ENCODE measurements at places on chromosomes 6 and 20.

- no peak for DNase-seq
Measured at GRCh38 chr20:6705106-6705766, 62.2 kb upstream of the BMP2 start.

DNA sequence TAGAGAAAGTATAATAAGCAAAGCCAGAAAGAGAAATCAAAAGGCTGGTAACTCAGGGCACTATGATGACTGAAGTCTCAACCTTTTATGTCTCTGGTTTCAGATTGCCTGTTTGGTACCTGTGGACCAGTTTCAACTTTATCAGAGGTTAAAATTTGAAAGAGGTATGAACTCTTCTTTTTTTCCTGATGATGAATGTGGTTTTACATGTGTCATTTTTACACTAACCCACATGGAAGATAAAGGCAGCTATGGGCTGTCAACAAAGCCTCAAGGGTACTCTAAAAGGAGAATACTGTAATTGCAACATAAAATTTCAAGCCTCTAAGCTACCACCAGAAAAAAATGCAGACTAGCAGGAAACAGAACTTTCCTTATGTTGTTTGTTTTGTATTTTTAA, 52.4 kb downstream of the RNF144B start:
- DNase-seq, result no peak

- no peak for DNase-seq
Measured at GRCh38 chr6:149079911-149080491, 237.5 kb upstream of the TAB2 start.

GRCh38 chr20:48578397-48579098, 249.3 kb downstream of the PREX1 start:
- DNase-seq, result no peak

GRCh38 chr6:32436995-32437836, 2.5 kb upstream of the HLA-DRA start:
- peak; percentile 46 for DNase-seq

GRCh38 chr6:46899659-46900058, 22.1 kb downstream of the ADGRF5 start:
- no peak for DNase-seq

DNA sequence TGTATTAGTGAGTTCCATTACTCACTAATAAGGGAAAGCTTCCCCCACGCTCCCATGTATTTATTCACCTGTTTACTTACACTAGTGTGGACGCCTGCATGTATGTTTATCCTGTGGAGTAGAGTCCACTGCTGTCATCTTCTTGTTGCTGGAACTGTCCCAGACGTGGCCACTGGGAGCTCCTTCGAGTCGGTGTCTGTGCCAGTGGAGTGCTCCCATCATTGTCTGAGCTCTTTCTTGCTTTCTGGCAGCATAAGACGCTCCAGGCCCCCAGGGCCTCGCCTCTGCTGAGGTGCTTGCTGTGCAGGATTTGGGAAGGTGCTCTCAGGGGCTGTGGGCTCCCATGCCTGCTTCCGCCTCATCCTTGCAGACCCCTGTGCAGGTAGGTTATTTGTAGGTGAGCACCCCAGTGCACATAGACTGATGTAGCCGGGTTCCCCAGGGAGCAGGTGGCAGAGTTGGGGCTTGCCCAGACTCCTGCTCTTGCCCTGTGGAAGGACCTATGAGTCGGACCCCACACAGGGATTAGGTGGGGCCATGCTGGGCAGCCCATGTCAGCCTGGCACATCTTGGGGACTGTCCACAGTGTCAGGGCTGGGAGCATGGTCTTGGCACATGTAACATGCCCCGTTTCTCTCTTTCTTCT, 16.6 kb downstream of the PHACTR3 start:
- no peak for DNase-seq

- no peak for DNase-seq
Measured at GRCh38 chr6:38739532-38739931, 24.4 kb downstream of the DNAH8 start.

GRCh38 chr20:13788167-13788834, 3.5 kb downstream of the NDUFAF5 start:
- DNase-seq, result peak; percentile 12

DNA sequence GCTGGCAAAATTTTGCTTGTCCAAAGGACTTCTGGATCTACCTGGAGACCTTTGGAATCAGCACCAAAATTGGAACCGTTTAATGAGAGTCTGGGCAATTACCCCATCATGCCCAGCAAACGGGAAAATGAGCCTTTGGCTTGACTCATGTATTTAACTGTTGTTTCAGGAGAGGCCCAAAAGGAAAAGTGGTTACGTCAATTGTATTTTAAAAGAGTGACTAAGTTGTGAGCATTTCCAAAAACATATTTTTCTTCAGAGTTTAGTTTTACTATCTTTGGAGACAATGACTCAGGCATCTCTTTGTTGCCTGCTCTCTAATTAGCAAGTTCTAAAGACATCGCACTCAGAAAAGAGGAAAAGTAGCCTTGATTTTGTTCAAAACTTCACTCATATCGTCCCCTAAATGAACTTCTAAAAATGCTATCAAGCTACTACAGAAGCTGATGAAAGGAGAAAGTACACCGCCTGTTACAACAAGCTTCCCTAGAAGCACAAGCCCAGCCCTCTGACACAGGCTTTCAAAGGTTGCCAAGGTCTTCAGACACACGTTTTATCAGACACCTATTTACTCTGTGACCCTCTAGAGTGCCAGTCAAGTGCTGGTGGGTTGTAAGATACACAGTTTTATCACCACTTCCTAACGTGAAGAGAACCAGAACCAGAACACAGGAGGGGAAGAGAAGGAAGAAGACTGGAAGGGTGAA, 146.2 kb downstream of the TBX18 start:
- DNase-seq, result no peak

- DNase-seq, result no peak
Measured at GRCh38 chr20:61887596-61888093, 178.0 kb downstream of the TAF4 start.

GRCh38 chr6:53066874-53067706, 1.9 kb downstream of the FBXO9 start:
- no peak for DNase-seq

GRCh38 chr6:146990821-146991798, 213.1 kb upstream of the STXBP5 start:
- no peak for DNase-seq

DNA sequence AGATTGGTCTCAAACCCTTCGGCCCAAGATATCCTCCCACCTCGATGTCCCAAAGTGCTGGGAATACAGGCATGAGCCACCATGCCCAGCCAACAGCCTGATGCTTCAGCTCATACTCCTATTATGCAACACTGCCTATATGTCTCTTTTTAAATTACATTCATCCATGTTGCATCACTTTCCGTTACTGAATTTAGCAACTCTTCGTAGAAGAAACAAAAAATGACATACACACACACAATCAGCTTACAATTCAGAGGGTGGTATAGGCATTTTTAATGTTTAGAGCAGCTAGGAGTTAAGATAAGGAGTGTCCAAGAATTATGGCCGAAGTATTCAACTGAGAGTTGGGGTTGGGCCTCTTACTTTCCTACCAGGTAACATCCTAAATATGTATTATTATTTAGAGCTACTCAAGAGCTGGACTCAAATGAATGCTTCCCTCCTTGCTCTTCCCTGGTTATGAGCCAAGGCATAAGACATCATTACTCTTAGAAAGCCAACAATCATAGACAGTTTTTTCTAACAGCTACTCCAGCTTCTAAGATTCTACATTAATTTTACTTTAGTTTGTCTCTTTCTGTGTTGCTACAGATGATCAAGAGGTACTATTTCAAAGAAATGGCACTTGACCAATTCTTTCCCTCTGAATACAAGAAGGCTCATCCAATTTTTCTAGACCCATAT, 62.0 kb upstream of the BMP5 start:
- no peak for DNase-seq

DNA sequence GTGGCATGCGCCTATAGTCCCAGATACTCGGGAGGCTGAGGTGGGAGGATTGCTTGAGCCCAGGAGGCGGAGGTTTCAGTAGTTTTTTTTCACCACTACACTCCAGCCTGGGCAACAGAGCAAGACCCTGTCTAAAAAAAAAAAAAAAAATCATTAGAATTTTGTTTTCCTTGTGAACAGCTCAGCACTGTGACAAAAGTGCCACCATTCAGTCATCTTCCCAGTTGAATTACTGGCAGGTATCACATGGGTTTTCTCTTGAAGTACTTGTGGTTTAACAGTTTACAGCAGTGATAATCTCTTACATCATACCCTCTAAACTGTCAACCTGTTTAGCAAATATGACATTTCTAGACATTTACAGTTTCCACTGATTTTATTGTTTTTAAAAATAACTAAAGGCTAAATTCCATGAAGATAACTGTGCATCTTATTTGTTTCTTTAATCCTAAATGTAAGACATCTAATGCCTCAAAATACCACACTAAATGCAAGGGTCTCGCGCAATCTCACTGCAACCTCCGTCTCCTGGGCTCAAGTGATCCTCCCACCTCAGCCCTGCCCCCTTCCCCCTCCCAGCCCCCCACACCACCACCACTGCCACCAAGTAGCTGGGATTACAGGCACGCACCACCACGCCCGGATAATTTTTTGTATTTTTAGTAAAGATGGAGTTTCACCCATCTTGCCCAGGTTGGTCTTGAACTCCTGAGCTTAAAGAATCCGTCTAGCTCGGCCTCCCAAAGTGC, 7.0 kb downstream of the TRPC4AP start:
- no peak for DNase-seq

DNA sequence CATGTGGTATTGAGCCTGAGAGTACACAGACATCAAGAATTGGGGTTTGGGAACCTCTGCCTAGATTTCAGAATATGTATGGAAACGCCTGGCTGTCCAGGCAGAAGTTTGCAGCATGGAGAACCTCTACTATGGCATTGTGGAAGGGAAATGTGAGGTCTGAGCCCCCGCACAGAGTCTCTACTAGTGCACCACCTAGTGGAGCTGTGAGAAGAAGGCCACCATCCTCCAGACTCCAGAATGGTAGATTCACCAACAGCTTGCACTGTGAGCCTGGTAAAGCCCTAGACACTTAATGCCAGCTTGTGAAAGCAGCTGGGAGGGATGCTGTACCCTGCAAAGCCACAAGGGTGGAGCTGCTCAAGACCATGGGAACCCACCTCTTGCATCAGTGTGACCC, 658.2 kb downstream of the HACE1 start:
- no peak for DNase-seq

GRCh38 chr20:5741089-5741488, 9.1 kb upstream of the SHLD1 start:
- no peak for DNase-seq

- no peak for DNase-seq
Measured at GRCh38 chr6:158718461-158719046, 68.7 kb downstream of the SYTL3 start.

DNA sequence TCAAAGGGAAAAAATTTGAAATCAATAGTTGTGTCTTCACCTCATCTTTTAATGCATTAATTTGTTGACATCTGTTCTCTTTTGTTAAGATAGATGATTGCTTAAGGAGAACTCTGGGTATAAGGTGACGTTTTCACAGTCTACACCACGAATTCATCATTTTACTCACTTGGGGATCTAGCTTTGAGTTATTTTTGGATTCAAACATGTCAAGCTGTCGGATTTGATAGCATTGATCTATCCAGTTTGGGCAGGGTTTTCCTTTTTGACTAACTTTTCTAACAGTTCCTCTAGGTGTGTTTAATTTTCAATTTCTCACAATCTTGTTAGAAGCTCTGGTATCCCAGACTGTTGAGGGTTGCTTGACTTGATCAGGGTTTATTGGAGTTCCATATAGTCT, 49.6 kb downstream of the HECA start:
- no peak for DNase-seq

- peak; percentile 47 for DNase-seq
Measured at GRCh38 chr20:20452254-20452676, 84.4 kb downstream of the INSM1 start.

GRCh38 chr6:48550603-48551002, 439.6 kb upstream of the PTCHD4 start:
- no peak for DNase-seq

GRCh38 chr6:5871296-5871695, 135.4 kb downstream of the NRN1 start:
- no peak for DNase-seq

DNA sequence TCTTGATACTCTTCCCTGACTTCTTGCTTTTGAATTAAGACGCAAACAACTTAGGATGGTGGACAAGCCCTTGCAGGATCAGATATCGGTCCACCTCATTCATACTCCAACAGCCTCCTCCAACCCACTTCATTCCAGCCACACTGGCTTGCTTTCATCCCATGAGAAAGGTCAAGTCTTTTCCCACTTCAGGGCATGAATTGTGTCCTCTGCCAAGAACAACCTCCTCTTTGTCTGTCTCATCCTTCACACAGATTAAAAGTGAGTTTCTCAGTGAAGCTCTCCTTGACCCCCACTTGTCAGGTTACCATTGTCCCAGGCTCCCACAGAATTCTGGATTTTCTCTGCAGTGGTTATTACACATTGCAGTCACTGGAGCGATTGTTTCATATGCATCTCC, 91.8 kb upstream of the TGM3 start:
- DNase-seq, result no peak

- DNase-seq, result no peak
Measured at GRCh38 chr6:43705996-43706395, 18.4 kb upstream of the MRPS18A start.

GRCh38 chr6:107533415-107534059, 43.6 kb downstream of the SOBP start:
- DNase-seq, result no peak

DNA sequence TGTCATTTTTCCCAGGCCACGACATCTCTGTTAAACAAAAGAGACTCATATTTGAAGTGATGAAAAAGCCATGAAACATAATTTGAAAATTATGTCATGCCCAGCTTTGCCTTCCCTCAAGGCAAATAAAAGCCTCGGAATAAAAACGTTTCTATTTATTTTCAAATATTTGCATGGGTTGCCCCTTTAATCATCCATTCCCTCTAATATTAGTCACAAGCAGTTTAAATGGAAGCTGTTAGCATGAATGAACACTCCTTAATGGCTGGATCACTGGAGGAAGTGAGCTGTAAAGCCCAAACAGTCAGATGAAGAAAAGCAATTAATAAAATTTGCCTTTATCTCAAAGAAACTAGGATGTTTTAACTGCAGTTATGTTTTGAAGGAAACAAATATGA, 69.3 kb upstream of the STMND1 start:
- DNase-seq, result no peak

- no peak for DNase-seq
Measured at GRCh38 chr6:116571683-116572000, 338 bp downstream of the RWDD1 start.

All from memory B cell (primary cell).